ENCODE measurements at places on chromosomes 3 and 15.

DNA sequence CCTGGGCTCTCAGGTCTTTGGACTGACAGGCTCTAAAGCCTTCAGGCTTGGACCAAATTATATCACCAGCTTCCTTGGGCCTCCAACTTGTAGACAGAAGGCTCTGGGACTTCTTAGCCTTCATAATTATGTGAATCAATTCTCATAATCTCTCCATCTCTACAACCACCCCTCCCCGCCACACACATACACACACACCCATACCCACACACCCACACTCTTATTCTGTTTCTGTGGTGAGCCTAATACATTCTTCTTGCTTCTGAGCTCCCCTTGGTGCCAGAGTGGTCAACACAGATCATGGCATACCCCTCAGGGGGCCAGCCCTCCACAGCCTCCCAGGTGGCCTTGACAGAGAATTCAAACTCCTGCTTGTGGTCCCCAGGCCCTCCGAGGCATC is 5.6 kb upstream of the NUP210 start:
- no peak for DNase-seq

DNA sequence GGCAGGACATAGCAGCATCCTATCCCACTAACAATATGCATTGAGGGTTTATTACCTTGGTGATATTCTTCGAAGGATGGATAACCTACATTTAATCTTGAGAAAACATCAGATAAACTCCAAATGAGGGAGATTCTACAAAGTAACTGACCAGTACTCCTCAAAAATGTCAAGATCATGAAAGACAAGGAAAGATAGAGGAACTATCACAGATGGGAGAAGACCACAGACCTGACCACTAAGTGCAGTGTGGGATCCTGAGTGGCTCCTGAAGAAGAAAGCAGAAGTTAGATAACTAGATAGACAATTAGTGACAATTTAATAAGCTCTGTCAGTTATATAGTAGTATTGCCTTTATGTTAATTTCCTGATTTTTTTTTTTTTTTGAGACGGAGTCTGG is 17.7 kb upstream of the CGNL1 start:
- DNase-seq: no peak

DNA sequence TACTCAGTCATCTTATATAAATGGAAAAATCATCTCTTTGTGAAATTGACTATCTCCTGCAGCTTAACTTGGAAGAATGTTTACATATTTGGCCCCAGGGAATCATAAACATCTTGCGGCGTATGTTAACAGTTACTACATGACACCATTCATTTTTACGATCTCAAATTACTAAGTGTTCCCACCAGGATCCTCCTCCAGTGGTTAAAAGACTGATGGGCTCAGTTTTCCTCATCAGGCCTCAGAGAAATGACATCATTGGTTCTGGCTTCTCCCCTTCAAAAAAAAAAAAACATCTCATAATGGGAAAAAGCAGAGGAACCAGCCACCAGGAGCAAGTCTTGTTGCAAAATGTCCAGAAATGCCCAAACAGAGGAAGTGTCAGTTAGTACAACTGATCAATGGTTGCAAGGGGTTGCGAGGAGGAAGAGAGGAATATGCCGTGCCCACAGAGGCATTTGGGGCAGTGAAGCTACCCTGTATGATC is 70.5 kb upstream of the LIPC start:
- no peak for DNase-seq

- DNase-seq: no peak
Observed at GRCh38 chr15:93920204-93920603, 311.2 kb upstream of the MCTP2 start.

- no peak for DNase-seq
Observed at GRCh38 chr3:192637803-192638202, 89.5 kb downstream of the FGF12 start.

GRCh38 chr3:55951388-55951787 is 464.3 kb upstream of the WNT5A start:
- no peak for DNase-seq

GRCh38 chr3:162718697-162719096 is 1222.1 kb downstream of the OTOL1 start:
- no peak for DNase-seq

- DNase-seq: no peak
Observed at GRCh38 chr3:120425572-120426250, 25.1 kb downstream of the FSTL1 start.

- DNase-seq: no peak
Observed at GRCh38 chr3:41148901-41149300, 50.4 kb upstream of the CTNNB1 start.

DNA sequence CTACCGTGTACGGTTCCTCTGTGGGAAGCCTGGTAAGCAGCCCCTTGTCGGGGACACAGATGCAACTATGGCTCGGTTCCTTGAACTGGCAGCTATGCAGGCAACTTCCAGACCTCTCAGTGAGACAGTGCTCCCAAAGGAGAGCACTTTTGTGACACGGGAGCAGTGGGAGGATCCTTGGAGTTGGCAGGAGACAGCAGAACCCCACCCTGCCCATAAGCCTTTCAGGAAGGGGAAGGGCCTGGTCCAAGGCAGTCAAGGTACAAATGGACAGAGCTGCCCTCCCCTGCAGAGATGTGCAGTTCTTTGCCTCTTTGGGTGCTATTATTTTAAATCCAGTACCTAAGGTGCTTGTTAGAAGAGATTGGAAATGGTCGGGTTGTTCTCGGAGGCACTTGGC is 94.5 kb downstream of the MESD start:
- DNase-seq: no peak

- no peak for DNase-seq
Observed at GRCh38 chr3:144622845-144623244, 651.2 kb downstream of the DIPK2A start.

GRCh38 chr3:24963762-24964625 is 464.1 kb upstream of the RARB start:
- no peak for DNase-seq

GRCh38 chr3:22474706-22475445 is 723.9 kb upstream of the ZNF385D start:
- no peak for DNase-seq

DNA sequence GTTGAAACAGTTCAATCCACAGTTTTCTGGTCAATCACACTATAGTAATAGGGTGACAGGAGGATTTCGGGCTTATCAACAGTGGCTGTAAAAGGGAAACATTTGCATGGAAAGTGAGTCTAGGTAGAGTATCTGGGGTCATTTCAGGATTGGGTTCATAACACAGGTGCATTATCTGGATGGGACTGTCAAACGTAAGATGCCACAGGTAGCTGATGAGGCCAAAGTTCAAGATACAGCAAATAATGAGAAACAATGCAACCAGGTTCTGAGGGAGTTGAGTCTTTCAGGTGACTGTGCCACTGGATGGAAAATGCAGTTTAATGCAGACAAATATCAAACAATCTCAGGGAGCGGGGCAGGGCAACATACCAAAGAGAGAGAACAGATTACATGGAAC is 62.2 kb downstream of the WDR76 start:
- DNase-seq: no peak

DNA sequence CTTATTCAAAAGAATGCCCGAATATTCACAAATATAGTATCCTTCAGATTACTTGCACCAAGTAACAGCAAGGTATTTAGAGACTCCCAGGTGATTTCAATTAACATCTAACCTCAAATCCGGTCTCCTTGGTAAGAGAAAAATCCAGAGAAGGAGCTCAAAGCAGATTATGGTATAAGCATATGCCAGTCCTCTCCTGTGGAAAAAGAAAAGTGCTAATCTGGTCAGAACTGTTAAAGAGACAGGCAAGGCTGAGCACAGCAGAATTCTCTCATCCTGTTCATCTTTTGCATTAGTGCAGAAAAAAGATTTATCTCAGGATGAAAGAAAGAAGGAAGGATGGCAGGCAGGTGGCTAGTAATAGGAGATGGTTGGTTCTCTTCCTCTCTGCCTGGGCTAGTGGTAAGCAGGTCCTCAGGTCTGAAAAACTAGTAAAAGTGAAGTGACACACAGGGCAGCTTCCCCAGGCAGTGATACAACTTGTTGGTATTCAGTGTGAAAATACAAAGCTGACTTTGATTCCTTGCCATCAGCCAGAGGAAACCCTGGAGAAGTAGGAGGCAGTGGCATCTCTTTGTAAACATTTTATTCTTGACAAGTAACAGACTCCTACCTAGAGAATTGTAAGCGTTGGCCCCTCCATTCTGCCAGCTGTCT is 14.2 kb downstream of the ATXN7 start:
- no peak for DNase-seq

- no peak for DNase-seq
Observed at GRCh38 chr3:190396001-190396400, 8.0 kb downstream of the CLDN16 start.

GRCh38 chr3:32841867-32842470 is 24.2 kb downstream of the TRIM71 start:
- DNase-seq: no peak

- peak; percentile 16 for DNase-seq
Observed at GRCh38 chr15:30882849-30883433, 20.8 kb upstream of the FAN1 start.

- no peak for DNase-seq
Observed at GRCh38 chr3:99918715-99919114, 101.1 kb downstream of the CMSS1 start.

- DNase-seq: no peak
Observed at GRCh38 chr3:117622171-117622841, 912.7 kb downstream of the TUSC7 start.

- no peak for DNase-seq
Observed at GRCh38 chr3:57097536-57097935, 37.1 kb downstream of the SPATA12 start.

DNA sequence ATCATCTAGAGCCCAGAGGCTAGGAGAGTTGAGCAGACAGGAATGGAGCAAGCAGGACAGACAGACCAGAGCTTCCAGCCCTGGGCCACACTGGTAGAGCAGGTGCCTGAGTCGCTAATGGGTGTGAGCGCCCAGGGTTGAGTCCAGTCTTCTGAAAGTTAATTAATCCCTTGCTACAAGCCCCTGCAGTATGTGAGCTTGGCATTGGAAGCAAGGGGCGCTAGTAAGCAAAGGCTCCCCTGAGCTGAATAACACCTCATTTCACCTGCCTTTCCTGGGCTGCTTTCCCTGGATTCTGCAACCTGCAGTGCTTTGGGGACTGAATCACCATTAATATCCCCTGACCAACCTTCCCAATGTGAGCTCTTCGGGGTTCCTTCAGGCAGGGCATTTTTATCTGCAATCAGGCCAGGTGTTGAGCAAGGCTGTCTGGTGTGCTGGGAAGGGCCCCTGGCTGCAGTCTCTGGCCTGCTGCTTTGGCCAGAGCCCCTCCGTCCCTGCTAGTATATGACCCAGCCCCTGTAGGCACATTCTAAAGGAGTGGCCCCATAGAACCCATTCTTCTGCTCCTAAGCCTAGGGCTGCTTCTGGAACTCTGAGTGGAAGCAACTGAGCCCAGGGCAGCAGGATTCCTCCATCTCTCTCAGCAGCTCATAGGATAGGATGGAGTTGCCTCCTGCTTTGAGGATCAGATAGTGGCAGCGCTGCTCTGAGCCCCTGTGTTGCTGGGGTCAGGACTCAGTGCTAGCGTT is 45.1 kb upstream of the EPHB1 start:
- DNase-seq: no peak

DNA sequence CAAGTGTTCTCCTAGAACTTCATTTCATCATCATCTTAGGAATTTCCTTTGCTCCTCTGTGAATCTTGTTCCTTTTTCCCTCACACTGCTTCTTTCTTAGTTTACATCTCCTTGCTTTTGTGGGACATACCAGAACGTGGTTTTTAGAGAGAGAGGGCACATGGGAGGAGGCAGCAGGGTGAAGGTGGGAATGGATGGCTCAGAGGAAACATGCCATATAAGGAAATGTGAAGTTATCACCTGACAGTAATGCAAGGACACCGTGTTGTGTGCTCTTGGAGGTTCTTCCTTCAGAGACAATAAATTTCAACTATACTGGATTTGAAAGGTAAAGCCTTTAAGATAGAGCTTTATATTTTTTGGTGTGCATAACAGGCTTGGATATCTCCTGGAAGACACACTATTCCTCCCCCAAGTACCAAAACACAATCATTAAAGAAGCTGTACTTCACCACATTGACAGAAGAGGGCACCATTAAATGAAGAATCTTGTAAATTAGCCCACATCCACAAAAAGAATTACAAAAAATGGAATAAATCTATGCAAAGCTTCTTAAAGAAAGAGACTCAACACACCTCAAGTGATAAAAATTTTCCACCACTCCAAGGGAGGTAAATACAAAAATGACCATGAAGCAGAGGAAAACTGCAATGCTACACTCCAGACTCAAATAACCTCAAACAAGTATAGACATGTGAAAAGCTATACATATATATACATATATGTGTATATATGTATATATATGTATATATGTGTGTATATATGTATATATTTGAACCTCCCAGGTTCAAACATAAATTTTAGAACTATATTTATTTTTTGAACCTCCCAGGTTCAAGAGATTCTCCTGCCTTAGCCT is 26.1 kb downstream of the RPL39L start:
- DNase-seq: no peak
